ENCODE measurements at places on chromosomes 5 and 9. TPM values are rescaled to one million over a fixed set of nuclear protein-coding genes. Genes with fewer than 3 reads are reported as not detected.

The FAM221B gene
- not detected for total RNA-seq

The PCDH12 gene
- total RNA-seq: not detected

The BAAT gene
- not detected for total RNA-seq

The PLPP7 gene
- not detected for total RNA-seq

The KCNIP1 gene
- not detected for total RNA-seq

The ADGRD2 gene
- total RNA-seq: not detected

DNA sequence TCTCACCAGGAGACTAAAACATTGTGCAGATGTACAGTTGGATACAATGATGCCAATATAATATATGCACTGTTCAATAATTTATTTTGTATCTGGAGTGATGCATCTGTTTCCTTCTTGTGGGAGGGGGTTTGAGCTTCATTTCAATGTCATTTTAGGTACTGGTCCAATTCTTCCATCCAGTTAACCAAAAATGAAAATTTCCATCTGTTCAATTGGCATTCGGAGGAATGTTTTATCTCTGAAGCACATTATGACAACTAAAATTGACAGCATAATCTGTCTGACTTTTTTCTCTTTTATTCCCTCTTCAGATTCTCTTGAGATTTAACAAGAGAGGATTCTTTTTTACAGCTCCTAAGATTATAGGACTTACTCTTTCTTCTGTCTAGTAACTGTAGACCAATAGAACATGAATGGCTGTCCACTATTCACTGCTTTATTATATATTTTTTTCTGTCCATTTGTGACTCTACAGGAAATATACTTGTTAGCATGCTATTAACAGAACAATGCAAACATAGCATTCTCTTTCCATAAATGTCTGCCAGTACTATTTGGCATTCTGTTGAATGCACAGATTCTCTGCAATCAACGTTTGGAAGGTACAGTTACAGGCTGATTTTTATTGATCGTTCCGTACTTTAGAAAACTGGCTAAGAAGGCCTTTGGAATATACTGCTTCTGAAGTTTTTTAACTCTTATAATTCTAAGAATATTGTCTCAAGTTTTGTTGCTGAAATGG is 57.8 kb downstream of the NDUFAF2 start:
- DNase-seq: no peak

DNA sequence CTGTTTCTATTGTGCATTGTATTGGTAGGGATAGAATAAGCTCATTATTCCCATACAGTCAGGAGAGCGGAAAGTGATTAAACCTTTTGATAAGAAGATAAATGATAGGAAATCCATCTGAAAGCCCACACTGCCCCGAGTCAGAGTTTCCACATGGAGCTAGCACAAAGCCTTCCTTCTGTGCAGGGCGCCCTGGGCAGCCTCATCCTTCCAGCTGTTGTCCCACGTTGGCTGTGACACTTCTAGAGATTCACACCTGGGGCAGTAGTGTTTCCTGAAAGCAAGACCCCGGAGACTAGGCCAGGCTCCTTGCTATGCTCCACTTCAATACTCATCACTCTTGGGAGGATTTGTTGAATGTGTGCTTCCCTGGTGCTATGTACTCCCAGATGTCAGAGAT is 172.4 kb downstream of the SEMA6A start:
- no peak for DNase-seq

- DNase-seq: no peak
Observed at GRCh38 chr9:72696511-72696910, 175.1 kb downstream of the TMC1 start.

DNA sequence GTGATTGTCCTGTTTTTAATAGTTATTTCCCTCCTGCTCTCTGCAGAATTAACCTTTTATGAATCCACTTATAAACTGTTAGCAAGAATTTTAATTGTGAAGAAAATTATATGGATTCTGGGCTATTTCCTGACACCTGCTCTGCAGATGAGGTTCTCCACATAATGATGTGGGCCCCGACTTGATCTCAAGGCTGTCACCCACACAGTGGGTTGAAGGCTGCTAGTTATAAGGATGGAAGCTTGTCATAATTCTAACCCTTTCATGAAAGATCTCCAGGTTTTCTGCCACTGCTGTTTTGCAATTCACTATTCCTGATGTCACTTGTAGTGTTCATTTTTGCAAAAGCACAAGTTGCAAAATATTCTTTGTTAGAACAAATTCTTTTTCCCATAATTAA is 69.1 kb upstream of the MAN2A1 start:
- DNase-seq: no peak

- no peak for DNase-seq
Observed at GRCh38 chr5:75509546-75509945, 1.9 kb downstream of the CERT1 start.

GRCh38 chr9:120603591-120603990 is 23.6 kb upstream of the CDK5RAP2 start:
- no peak for DNase-seq

DNA sequence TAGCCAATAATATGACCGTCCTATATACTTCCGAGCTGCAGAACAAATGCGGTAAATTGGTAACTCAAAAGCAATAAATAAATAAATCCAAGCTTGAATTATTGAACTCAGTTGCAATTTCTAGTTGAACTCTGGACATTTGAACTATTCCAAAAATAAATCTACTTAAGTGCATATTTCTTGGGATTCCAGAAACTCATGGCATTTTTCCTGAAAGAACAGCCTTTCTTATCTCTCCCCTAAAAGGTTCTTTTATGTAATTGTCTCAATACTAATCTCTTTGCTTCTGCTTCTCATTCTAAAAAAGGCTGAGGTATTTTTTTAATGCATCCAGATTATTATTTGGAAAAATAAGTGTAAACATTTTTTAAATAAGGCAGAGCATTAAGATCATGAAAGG is 131.7 kb downstream of the TRPM6 start:
- DNase-seq: no peak
